ENCODE measurements at places on chromosomes 12 and 14.

GRCh38 chr12:19480459-19480858, 41.2 kb downstream of the AEBP2 start:
- DNase-seq = no peak

DNA sequence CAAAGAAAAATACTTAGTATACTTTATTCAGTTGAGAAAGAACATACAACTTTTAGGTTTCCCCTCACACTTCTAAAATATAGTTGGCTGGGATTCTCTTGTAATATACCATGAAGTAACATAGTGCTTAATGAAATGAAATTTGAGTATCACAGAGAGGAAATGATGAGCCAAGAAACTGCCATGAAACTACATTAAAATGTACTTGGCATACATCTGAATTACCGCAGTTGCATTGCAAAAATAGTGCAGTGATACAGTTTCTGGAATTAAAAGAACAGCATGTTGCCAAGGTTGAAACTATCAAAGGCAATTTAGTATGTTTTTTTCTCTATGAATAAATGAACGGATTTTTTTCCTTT, 389.2 kb downstream of the TMEM117 start:
- no peak for DNase-seq

- no peak for DNase-seq
These were observed at the start of gene SETD1B for GRCh38 chr12:121803861-121804416. TSS of gene SETD1B (plus strand) at chr12:121804009. CDS start at chr12:121804738, 729 bp downstream.

DNA sequence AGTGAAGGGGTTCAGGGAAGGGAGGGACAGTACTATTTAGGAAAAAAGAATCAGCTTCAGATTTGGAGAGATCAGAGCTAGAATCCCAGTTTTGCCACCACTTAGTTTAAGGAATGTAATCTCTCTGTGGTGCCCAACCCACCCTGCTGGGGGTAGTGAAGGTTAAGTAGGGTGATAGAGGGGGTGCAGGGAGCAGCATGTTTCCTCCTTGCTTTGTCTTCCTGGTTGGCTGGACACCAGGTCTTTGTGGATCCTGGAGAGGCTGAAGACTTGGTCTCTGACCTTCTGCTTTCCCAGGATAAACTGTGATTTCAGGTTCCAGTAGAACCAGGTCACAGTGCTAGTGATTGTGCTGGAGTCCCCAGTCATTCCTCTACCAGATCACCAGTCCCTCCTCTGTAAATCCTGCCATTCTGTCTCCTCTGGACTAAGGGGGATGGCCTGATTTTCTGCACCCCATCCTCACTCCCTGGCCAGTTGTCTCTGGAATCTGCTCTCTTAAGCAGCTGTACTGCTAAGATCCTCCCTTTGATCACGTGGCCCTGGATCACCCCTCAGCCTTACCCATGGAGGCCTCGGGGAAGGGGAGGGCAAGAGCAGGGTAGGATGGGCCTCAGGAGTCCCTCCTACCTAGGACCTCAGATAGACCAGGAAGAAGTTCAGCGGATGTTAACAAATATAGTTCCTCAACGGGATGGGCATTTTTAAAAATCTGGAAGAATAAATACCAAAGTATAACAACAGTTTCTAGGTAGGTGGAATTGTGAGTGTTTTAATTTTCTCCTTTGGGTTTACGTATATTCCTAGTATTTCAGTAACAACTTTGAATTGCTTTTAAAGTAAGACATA, 3.1 kb downstream of the MAP3K12 start:
- no peak for DNase-seq

DNA sequence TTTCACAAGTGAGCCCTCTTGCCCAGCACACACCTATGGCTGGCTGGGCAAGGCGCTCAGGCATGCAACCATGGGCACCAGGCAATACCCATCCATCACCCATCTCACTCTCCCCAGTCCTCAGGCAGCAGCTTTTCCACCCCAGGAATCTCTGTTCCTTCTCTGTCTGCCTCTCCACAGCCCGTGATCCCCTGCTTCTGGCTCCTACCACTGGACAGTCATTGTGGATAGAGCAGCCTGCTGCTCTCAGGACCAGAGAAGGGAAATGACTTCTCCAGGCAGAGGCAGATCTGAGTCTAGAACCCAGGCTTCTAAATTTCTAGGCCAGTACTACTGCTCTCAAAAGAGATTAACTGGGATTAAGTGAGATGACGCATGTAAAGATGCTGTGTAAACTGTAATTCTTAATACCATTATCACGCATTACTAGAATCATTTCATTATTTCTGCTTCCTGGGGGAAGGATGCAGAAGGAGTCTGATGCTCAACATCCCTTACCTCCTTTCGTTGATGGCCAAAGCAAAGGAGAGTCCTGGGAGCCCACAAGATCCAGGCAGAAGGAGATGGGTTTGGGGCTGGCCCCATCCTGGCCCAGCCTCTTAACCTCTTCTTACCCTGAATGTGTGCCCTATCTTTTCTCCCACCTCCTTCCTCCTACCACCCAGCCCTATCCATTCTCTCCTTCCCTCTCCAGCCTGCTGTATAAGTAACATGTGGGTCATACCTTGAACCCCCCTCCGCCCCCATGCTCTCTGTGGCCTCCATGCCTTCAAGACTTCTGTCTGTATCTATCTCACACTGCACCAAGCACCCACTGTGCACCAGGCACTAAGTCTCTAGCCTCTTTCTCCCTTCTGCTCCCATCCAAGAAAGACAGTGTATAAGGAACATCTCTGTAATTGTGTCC, 4.8 kb upstream of the AQP5 start:
- no peak for DNase-seq

GRCh38 chr12:105978276-105978675, 160.5 kb downstream of the NUAK1 start:
- no peak for DNase-seq

- no peak for DNase-seq
These were observed 1.1 kb downstream of the CD63 start for GRCh38 chr12:55727643-55728185.

DNA sequence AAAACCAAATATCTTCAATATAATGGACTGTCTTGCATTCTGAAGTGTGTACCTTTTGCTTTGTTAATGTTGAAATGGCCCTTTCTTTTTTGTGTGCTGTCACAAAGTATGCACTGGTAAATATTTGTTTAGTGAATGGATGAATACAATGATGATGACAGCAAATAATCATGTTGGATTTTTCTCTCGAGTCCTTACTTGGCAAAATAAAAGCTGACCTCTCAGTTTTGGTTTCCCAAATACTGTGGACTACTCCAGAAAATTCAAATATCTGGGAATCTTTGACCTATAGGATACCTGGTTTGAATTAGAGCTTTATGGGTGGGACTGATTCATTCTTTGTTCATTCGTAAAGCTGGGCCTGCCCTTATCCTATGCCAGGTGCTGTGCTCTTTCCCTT, 5.5 kb downstream of the UBE3B start:
- DNase-seq = no peak

DNA sequence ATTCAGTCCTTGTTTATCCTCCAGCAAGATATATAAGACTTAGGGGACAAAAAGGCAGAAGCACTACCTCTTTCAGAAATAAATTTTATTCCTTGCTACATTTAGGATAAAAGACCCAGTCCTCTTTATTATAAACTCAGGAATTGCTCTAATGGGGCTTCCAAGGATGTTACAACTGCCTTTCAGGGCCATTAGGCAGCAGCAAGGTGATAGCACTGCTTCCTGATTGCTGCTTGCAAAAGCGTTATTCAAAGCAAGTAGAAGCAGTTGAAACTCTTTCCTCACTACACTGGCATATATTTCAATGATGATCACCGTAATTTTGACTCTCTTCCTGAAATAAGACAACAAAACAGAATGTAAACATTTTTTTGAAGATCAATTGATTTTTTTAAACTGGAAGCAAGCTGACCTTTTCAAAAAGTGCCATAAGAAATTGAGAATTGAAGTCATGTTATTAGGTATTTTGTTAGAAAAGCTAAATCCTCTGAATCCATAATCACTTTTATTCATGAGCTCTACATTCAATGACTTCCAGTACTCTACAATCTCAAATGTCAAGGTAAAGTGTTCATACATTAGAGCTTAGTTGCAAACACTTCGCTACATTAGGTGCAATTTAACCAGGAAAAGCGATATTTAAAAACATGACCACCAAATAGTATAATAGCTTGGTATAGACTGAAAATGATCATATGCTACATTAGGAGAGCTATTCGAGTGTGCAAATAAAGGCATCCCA, 233.4 kb upstream of the SYT10 start:
- no peak for DNase-seq

GRCh38 chr12:25816637-25817036, 141.8 kb upstream of the RASSF8 start:
- DNase-seq = no peak

DNA sequence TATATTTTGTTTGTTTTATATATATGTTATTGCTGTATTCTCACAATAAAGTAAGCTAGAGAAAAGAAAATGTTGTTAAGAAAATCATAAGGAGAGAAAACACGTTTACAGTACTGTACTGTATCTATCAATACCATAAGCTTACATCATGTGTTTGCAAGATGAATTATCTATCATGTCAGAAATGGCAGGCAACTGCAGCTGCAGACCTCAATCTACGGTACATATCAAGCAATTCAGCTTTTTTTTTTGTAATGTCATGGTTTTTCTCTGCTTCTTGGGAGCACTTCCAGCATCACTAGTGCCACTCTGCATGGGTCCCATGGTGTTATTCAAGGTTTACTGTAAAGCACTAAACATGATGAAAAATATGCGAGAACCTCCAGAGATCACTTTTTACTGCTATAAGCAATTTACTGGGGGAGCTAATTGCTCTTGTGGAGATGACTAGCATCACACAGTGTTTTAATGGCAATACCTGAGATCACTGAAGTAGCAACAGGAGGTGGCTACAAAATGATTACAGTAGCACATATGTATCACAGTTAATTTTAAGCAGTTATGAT, 9.0 kb upstream of the KRT2 start:
- DNase-seq = no peak

GRCh38 chr12:54984658-54985376, at the start of gene TESPA1:
TSS of gene TESPA1 (minus strand) at chr12:54984762. CDS start at chr12:54974562, 10,200 bp downstream.
- no peak for DNase-seq

DNA sequence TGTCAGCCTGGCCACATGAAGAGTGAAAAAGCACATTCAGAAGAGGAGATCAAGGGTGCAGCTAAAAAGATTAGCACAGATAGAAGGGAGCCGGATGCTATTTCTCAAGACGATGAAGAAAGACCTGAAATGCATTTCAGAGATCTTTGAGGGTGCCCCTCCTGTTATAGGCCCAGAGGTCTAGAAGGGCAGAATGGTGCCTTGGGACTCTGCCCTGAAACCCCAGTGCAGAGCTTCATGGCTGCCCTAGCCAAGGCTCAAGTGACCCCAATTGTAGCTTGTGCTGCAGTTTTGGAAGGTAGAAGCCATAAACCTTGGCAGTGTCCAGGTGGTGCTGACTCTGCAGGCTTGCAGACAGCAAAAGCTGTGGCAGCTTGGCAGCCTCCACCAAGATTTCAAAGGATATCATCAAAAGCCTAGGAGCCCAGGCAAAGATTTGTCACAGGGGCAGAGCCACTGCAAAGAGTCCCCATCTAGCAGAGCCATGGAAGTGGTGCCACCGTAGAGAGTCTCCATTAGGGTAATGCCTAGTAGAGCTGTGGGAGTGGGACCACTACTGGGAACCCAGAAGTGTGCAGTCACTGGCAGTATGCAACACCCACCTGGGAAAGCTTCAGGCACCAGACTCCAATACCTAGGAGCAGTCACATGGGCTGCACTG, 6.4 kb downstream of the LACRT start:
- no peak for DNase-seq

GRCh38 chr12:28683366-28683765, 465.7 kb upstream of the FAR2 start:
- DNase-seq = no peak

GRCh38 chr14:33317675-33318074, 379.0 kb downstream of the NPAS3 start:
- DNase-seq = no peak

- no peak for DNase-seq
These were observed 4.9 kb downstream of the PTHLH start for GRCh38 chr12:27967551-27968054.

- no peak for DNase-seq
These were observed 1.3 kb downstream of the GLI1 start for GRCh38 chr12:57460841-57461275.
